Activated gamma-delta T cell (primary cell): ENCODE measurements at places on chromosomes 3 and 15.

DNA sequence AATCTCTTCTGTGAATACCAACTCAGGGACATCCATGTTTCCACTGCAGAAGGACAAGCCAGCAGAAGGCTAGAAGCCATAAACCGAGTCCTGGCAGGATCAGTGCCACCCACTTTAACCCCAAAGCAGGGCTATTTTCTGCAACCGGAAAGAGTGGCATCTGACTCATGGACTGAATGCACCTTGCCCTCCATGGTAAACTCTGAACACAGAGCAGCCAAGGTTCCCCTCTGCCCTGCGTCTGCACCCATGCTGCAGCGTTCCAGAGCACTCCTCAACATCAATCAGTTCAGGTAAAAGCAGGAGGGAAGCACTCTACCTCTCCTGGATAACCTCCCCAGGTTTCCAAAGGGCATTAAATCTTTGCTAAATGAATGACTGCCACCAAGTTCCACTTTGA, 801 bp upstream of the NGRN start:
- no peak for DNase-seq

GRCh38 chr15:88657326-88658069, 18.7 kb downstream of the ISG20 start:
- no peak for DNase-seq

DNA sequence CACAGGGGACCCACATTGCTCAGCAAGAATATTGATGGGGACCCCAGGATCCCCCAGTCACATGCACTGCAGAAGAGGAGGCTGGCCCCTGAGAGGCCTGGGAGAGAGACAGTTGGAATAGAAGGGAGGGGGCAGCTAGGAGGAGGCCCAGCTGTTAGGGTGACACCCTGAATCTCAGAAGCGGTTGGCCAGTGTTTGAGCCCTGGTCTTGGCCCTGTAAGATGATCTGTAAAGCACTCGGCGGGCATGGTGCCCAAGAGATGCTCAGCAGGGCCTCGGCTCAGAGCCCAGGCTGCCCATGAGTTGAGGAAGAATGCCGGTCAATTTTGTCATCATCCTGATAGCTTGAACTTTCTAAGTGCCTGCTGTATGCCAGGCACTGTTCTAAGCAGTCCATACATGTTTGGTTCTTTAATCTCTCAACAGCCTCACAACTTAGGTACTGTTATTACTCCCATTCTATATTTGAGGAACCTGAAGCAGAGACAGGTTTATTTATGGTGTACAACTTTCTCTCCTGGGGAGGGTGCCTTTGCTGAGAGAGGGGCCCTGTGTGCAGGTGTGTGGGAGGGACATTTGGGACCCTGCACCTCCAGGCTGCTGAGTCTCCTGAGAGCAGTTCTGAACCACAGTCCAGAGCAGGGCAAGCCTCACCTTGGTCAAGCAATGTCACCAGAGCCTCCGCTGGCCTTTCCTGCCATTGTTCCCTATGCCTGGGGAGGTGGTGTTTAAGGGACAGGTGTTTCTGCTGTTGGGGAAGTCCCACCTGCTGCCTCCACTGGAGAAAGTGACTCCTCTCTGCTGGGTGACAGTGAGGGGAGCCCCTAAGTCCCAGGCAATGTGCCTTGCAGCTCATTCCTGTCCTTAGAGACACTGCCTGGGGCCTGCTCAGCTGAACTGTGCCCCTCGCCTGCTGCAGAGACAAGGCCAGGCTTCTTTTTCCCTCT, 26.0 kb downstream of the SLC6A6 start:
- DNase-seq: no peak

DNA sequence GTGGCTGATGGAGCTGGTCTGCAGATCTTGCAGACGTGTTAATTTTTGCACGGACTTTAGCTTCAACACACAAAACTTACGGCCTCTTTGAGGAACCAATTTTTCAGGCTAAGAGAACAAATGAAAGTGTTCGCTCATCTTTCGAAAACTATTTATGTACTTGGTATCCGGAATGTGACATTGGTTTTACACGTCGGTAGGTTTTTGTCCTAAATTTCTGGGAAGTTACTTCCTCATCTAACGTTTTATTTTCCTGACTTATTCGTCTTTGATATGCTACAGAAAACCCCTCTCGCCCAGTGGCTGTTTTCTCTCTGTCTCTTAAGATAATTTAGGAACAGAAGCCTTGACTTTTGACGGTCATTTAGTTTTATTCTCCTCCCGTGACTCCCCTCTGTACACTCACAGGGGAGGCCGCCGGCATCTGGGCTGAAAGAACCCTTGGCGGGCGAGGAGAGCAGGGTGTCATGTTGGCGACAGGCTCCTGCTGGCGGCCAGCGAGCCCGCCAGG, 834 bp upstream of the GREM1 start:
- no peak for DNase-seq

GRCh38 chr15:89332446-89332845, 2.2 kb downstream of the POLG start:
- DNase-seq: no peak

DNA sequence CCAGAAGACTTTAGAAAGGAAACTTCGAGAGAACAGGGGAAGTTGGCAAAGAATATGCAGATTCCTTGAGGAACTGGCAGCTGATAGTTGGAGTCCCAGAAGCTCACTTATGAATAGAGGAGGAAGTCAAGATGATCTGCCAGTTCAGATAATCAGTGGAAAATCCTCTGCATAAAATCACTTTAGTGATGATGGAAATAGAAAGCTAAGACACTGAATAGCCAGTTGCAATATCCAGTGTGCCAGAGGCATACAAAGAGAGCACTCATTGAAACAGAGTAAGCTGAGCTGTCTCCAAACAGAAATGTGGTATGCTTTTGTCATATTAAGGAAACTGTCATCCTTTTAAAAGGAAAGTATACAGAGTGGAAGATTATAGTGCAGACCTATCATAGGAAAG, 1207.6 kb downstream of the OTOL1 start:
- no peak for DNase-seq

- no peak for DNase-seq
These were observed 1043.6 kb downstream of the DIPK2A start for GRCh38 chr3:145015253-145015652.

DNA sequence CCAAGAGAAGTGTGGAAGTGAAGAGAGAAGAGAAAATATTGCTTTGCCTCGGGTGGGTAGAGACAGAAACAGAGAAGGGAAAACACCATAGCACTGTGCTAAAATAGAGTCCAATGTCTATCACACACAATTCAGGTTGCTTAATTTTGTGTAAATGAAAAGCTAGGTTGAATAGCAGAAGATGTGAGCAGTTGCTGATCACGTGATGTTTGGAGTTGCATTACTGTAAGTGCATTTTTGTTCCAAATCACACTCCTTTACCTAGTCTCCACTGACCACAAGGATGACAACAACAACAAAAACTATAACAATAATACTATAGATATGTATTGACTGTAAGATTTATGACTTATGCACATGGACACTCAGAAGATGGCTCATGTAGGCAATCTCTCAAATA, 683.2 kb downstream of the AGBL1 start:
- DNase-seq: no peak

DNA sequence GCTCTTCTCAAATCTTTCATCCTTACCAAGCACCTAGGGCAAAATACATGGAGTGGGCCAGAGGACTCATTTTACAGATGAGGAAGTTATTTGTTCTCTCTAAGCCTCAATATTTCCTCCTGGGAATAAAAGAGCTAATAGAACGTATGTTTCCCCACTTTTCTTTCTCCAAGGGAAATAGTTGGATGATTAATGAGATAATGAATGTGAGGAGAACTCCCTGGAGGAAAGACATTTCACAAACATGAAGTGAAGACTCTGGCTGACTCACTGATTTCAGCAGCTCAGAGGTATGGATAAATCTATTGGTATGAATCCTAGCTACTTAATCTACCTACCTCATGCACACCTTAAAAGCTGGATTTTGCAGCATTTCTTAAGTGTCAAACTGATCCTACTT, 98.4 kb downstream of the ECT2 start:
- DNase-seq: no peak

DNA sequence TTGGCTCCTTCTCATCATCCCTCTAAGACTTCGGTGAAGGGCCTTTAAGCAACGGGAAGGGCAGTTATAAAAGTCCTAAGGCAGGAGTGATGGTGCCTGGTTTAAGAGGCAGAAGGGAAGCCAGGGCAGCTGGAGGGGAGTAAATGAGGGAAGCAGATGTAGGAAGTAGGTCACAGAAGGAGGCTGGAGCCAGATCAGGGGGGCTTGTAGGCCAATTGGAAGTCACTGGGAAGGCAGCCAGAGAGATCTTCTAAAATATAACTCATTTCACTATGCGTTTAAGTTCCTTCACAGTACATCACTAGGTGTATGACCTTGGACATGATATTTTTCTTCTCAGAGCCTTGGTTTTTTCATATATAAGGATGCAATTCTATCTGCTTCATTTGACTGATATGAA, 94.7 kb downstream of the MYH15 start:
- no peak for DNase-seq

DNA sequence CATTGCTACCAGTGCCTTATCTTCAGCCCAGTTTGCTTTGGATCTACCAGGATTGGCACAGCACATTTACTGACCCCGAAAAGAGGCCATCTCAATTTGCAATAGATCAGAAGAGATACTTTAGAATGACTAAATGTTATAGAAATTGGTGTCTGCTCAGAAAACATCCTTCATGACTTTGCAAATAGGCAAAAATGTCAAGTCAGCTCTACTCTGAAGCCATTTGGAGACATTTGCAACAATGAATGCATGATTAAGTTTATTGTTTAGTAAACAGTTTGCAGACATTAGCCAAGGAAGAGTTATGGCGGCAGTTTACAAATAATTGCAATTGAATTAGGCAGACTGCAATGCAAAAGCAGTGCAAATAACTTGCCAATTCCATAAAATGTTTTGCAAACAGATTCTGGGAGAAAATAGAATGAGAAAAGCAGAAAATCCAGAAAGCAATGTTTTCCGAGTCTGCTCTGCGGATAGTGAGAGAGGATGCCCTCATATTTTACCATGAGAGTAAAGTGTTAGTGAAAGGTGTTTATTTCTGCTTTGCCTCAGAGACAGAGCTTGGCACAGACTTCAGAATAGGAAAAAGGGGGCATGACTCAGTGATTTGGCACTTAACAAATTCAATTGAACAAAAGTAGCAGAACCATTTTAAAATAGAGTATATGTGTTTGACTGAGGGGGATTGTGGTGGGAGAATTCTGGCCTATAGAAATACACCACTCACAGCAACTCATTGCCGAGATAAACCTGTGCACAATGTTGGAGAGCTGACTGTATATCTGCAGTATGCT, 334.9 kb upstream of the NR2F2 start:
- no peak for DNase-seq

- DNase-seq: no peak
These were observed 481.9 kb downstream of the FOXP1 start for GRCh38 chr3:71101626-71102025.

DNA sequence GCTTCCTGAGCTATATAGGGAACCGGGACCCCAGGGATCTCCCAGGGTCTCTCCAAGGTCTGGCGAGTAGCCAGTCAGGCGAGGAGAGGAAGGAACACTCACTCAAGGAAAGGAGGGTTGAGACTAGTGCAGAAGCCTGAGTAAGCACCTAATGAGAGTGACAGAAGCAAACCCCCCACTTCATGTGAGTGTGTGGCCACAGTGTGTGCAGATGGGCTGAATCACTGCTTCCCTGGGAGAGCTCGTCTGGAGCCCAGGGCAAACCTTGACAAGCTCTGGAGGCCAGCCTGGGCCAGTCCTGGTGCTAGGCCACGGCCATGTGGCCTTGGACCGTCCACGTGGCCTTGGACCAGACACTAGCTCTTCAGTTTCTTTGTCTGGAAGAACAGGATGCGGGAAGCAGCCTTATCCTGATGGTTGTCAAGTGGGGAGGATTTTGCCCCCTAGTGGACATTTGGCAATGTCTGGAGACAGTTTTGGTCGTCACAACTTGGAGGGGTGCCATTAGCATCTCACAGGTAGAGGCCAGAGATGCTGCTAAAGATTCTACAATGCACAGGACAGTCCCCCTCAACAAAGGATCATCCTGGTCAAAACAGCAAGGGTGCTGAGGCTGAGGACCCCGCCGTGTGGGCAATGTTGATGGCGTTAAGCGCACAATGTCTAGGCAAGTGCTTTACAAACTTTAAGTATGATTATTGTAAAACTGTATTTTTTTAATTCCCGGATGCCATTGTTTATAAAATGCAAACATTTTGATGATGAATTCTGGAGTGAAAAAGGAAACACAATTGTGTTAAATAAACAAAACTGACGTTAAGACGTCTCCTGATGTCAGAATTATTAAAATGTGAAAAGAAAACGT, 34.8 kb upstream of the CTSH start:
- no peak for DNase-seq

DNA sequence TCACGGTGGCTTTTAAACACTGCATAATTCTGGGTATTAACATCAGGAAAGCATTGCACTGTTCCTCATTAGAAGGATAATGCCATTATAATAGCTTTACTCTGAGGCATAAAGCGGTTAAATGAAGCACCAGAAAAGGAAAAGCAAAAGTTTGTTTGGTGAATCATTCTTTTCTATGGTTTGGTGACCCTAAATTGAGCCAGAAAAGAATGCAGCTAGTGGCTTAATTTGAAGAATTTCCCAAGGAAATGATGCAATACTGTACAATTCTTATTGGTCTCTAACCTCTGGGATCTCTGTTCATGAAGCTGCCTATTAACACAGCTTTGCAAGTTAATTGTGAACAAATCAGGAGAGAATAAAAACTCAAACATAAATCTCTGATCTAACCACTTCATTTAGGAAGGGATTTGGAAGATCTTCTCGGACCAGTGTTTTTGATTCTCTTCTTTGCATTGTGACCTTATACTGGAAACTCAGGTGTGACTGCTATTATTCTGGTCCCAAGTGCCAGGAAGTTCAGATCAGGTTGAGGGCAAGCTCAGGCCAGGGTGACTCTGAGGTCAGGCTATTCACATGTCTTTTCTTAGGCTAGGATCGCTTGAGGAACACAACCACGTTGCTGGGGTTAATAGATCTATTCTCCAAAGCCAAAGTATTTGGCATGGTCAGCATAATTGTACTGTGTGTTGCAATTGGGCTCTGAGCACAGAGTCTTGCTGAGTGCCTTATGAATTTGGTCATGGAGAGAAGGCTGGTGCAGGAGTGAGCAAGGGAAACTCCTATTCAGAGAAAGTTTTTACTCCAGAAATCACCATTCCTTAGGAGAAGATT, 11.3 kb upstream of the DLG1 start:
- DNase-seq: no peak

- DNase-seq: no peak
These were observed 36.0 kb downstream of the GRAMD2A start for GRCh38 chr15:72161361-72162132.

- no peak for DNase-seq
These were observed 524.9 kb downstream of the ZNF385D start for GRCh38 chr3:21226086-21226485.

GRCh38 chr15:70596354-70597055, 166.9 kb downstream of the UACA start:
- DNase-seq: no peak

DNA sequence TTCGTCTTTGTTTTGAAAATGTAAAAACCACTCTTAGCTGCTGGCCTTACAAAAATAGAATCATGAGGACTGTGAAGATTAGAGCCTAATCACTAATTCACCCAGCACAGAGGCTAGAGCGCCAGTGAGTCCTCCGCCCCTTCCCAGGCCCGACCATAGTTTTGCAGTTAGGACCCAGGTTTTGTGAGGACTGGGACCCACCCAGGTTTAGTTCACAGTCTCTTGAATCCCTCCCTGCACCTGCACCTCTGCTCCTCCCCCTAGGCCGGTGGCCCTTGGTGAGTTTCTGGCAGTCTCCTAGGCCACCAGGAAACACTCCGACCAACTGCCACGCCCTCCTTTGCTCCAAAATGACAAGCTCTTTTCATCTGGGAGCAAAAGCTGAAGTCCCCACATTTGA, 136.0 kb upstream of the CCDC54 start:
- DNase-seq: no peak

- DNase-seq: no peak
These were observed 261.9 kb upstream of the NR2E3 start for GRCh38 chr15:71548401-71548807.
